Upper lobe of left lung (tissue), 6 donors: ENCODE measurements at places on chromosomes 12 and 14. TPM values are rescaled to one million over a fixed set of nuclear protein-coding genes. Genes with fewer than 3 reads are reported as not detected.

DNA sequence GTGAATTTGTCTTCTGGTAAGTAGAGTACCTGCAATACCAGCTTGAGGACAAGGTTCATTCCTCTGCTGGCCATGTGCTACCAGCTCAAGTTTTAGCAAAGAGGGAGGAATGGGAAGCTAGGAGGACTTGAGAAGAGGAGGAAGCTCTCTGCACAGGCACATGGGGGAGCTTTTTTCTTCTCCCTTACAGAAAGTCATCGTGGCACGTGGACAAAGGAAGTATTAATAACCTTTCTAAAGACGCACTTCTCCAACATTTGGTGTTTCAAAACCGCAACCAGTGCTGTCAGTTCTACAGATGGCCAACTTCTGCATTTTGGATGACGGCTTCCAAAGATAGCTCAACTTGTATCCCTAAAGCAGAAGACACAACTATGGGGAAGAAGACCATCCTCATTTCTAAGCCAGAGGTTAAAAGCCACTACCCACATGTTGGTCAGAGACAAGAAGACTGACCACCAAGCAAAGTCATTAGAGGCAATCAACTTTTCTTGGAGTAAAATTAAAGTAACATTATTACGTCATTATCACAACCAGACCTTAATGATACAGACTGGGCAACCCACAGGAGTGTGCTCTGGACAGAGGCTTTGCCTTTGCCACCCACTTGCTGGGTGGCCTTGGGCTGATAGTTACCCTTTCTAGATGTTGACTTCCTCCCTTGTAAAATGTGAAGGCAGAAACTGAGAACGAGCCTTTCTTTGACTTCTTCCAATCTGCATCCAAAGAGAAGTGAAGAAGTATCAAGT lies 12.3 kb upstream of the TMED10 start:
- H3K27me3 ChIP-seq, result no peaks in the 10 kb centered on the region
- H3K36me3 ChIP-seq, result no peaks in the 10 kb centered on the region
- H3K4me3 ChIP-seq, result no peak overlapping the region
- H3K27ac ChIP-seq, result peak overlapping the region; percentile 62
- DNase-seq, result no peak

DNA sequence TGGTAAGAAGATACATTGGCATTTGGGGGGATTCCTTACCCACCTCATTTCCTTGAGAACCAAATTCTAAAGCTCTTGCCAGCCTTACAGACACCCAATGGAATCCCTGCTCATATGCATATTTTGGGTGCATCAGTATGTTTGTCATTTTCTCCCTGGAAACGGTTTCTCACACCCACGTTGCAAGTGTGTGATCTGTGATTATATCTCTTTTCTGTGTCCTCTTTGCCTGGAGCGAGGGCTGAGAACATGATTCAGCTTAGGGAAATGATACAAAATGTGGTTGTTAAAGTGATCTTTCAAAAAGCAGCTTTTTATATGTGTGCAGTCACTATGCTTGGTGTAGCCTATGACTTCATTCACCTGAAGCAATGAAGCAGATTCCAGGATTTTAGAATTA lies 52.0 kb downstream of the KCNMB4 start:
- no peaks in the 10 kb centered on the region for H3K27me3 ChIP-seq
- no peak for DNase-seq
- no peaks in the 10 kb centered on the region for H3K36me3 ChIP-seq
- no peak overlapping the region for H3K27ac ChIP-seq

- peaks cover 13% of the 10 kb centered on the region for H3K4me1 ChIP-seq
- H3K4me3 ChIP-seq, result no peak overlapping the region
- no peak for DNase-seq
- no peaks in the 10 kb centered on the region for H3K27me3 ChIP-seq
- no peak overlapping the region for H3K27ac ChIP-seq
These were observed 78.7 kb downstream of the NEDD1 start for GRCh38 chr12:96985515-96986362.

DNA sequence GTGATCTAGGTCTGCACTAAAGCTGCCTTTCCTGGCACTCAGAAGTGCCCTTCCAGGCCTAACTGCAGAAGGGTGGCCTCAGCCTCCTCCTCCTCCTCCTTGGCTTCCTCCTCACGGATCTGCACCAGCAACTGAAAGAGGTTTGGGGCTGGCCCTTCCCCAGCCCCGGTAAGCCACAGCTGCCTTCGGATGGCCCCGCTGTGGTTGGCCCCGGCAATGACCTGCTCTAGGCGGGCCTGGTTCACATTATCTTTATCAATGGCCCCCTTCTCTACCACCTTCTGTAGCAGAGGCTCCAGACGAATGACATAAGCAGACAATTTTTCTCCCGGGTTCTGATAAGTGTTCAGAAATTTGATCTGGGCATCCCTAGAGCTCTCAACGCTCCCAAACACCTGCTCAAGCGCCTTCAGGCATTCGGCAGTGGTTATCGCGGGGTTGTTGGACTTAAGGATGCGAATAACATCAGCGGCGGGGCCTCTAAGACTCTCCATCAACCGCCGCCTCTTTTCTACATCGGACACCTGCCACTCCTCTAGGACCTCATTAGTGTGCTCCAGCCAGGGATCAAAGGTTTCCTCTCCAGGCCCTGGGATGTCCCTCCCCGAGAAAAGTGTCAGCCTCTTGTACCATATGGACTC lies 1.5 kb downstream of the PNMA1 start:
- H3K4me3 ChIP-seq, result peak overlapping the region; percentile 17
- no peak for DNase-seq
- peaks cover 19% of the 10 kb centered on the region for H3K36me3 ChIP-seq
- H3K27me3 ChIP-seq, result no peaks in the 10 kb centered on the region
- peaks cover 19% of the 10 kb centered on the region for H3K4me1 ChIP-seq
- H3K27ac ChIP-seq, result peak overlapping the region; percentile 40

The PZP gene
- total RNA-seq, result 2.6 TPM

GRCh38 chr12:19683178-19683927 lies 244.1 kb downstream of the AEBP2 start:
- no peak for DNase-seq
- no peaks in the 10 kb centered on the region for H3K36me3 ChIP-seq
- H3K4me1 ChIP-seq, result no peaks in the 10 kb centered on the region
- no peaks in the 10 kb centered on the region for H3K27me3 ChIP-seq

The PTPRR gene
- 0.57 TPM for total RNA-seq

- H3K36me3 ChIP-seq, result no peaks in the 10 kb centered on the region
- no peak overlapping the region for H3K4me3 ChIP-seq
- peak; percentile 65 for DNase-seq
- peaks cover 51% of the 10 kb centered on the region for H3K4me1 ChIP-seq
These were observed 86.4 kb upstream of the GPR68 start for GRCh38 chr14:91330856-91331255.

The CAPS2 gene
- total RNA-seq, result 8.7 TPM

The NDUFB1 gene
- 197 TPM for total RNA-seq

GRCh38 chr14:94320243-94320642 lies 2.9 kb downstream of the SERPINA6 start:
- no peaks in the 10 kb centered on the region for H3K4me1 ChIP-seq
- no peak overlapping the region for H3K27ac ChIP-seq
- DNase-seq, result no peak
- no peak overlapping the region for H3K4me3 ChIP-seq

The TMPRSS12 gene
- total RNA-seq, result not detected

DNA sequence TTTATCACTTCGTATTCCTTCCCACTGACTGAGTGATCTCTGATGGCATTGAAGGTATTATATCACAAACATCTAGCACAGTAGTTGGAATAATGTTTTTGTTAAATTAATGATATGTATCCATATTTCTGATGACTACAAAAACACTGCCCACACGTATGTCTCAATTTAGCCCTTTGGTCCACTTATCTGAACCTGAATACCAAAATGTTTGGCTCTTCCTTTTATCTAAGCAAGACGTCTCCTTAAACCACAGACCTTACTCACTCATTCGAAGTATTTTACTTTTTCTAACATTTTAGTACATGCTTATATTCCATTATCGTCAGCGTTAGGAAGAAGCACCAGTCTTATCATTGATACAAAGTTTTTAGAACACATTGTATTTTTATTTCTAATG lies 126.4 kb downstream of the PIK3C2G start:
- no peak overlapping the region for H3K4me3 ChIP-seq
- H3K27me3 ChIP-seq, result no peaks in the 10 kb centered on the region
- DNase-seq, result no peak
- H3K36me3 ChIP-seq, result no peaks in the 10 kb centered on the region
